ENCODE measurements at places on chromosomes 6 and 20.

GRCh38 chr6:40479706-40480105 lies 107.5 kb downstream of the LRFN2 start:
- no peak for DNase-seq

GRCh38 chr20:48832405-48832730 lies 4.6 kb upstream of the PREX1 start:
- DNase-seq = no peak

DNA sequence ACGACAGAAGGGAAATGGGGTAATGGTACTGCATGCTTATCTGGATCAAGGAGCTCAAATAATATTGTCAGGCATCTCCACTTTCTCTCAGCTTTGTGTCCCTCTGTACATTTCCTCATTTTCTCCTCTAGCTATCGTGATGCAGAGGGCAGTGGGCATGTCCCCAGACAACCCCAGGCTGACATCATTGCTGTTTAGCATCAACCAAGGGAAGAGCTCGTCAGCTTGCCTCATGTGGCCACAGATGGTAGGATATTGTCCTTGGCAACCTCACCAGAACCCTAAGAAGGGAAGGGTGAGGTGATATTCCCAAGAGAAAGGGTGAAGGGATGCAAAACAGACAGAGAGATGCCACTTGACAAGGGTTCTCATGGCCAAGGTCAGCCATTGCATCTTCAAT lies 58.3 kb downstream of the MAFB start:
- no peak for DNase-seq

DNA sequence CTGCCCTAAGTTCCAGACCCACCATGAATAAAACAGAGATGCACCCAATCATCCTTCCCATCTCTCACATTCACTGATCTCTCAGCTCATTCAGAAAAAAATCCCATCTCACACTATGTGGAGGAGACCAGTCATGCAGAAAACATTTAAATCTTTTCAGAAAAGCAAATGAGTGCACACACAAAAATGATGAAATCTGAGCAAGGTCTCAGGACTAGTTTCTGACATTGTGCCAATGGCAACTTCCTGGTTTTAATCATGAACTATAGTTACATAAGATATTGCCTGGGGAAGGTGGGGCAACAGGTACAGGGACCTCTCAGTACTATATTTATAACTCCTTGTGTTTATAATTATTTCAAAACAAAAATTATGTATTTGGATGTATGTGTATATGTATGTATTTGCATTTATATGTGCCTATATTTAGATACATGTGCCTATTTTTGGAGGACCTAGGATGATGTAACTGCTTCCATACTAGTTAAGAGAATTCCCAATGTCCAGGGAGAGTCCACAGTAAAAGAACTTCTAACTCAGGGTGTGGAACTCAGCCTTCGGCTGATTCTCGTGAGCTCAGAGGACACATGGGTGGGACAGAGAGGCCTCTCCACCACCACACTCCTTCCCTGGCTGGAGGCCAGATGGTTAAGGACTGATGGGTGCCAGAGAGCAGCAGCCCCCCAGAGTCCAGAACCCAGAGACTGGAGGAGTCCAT lies 71.7 kb upstream of the MAP3K4 start:
- no peak for DNase-seq

GRCh38 chr6:148565930-148566663 lies 180.7 kb upstream of the UST start:
- DNase-seq = no peak

GRCh38 chr6:132570221-132570777 lies at the start of gene TAAR6:
TSS of gene TAAR6 (plus strand) at chr6:132570322. CDS start at chr6:132570322, 0 bp downstream.
- no peak for DNase-seq

- no peak for DNase-seq
Measured at GRCh38 chr20:29319725-29320124, 1937.7 kb upstream of the DEFB115 start.

DNA sequence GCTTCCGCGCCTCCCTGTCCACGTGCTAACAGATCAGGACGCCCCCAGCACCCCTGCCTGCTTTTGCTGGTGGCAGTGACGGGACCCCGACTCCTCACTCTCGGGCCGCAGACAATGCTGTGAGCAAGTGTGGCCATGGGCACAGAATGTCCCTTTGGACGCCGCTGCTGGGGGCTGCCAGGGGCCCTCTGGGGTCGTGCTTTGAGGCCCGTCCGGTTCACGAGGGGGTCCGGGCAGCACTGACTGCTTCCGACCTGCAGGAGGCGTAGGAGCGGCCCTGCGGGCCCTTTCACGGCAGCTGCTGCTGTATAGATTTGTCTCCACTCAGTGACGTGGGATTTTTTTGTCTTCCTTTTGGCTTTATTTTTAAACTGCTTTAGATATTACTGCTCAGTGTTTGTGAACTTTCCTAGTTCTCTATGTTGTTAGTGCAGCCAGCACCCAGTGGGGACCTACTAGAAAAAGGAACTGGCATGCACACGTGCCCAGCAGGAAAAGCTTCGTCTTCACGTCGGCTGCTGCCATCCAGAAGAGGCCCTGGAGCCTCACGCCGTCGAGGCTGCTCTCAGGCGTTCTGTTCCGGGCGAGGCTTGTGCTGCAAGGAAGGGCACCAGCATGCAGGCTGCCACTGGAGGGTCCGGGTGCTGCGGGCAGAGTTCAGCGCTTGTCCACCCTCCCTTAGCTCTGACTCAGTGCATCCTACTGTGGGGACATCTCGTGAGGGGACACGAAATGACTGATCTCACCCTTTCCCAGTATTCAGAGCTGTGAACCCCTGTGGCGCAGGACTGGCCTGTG lies 21.7 kb downstream of the UCKL1 start:
- no peak for DNase-seq

GRCh38 chr20:18543932-18544331 lies 23.3 kb upstream of the SMIM26 start:
- no peak for DNase-seq

DNA sequence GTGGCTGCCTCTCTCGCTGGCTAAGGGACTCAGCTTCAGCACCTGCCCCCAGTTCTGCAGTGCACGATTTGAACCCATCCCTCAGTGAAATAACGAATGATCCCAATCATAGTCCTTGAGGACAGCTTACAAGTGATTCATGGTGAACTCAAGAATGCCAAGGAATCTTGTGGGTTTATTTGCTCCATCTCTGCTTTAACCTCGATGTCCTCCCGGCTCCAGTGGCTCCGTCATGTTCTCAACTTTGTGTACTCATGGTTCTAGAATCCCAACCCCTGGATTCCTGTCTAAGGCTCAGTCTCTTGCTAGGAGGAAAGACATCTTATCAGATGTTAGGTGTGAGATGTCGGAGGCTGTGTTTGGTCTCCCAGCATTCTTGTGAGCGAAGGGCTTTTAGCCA lies 29.0 kb upstream of the GTSF1L start:
- DNase-seq = no peak
